Activated T-cell treated with anti-CD3 and anti-CD28 coated beads for 48 hours (primary cell): ENCODE measurements at places on chromosomes 2 and 18.

- DNase-seq = no peak
Observed at GRCh38 chr2:133407341-133407740, 160.9 kb downstream of the NCKAP5 start.

DNA sequence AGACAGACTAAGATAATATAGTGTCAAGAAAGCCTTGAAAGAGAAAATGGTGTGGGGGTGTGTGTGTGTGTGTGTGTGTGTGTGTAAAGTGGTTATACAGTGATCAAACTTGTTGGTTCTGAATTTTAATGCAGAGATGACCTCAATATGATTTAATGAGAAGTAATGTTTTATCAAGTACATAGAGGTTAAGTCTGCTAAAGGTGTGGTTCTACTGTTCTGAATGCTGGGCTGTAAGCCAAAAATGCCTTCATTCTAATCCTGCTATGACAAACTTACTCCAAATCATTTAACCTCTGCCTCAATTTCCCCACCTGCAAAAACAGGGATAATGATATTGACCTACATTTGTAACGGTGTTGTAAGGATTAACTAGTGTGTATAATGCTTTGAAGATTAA, 87.9 kb downstream of the WDPCP start:
- no peak for DNase-seq

DNA sequence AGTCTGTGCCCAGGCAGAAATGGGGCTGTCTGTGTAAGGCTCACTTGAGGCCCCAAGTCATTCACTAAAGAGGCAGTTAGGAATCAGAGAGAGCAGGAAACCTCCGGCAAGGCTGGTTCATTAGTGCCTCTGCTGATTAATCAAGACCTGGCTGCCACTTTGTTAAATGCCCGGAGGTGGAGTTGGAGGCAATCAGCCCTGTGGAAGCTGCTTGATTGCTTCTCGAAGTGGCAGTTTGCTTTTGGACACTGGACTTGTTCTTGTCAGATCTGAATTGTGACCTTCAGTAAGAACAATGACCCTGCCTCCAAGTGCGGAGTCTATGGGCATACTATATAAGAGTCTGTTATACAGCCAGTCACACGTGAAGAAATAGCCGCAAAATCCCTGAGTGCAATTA, 183.9 kb upstream of the LINC00305 start:
- no peak for DNase-seq

GRCh38 chr2:33337385-33337960, 139.0 kb upstream of the RASGRP3 start:
- DNase-seq = no peak

DNA sequence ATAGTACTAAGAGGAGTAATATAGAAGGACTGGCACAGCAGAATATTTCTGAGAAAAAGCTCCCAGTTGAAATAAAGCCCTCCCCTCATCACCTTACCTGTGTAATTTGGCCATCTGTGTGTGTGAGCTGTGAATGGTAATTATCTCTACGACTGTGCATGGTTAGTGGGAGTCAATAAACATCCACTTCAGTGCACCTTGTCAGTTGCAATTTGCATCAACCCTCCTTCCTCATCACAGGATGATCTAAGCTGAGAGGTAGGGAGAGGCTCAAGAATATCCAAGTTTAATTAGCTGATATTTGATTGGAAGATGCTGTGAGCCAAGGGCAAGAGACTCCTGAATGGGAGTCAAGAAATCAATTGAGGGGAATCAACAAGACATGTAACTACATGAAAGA, 694.9 kb upstream of the KLHL29 start:
- DNase-seq = no peak

DNA sequence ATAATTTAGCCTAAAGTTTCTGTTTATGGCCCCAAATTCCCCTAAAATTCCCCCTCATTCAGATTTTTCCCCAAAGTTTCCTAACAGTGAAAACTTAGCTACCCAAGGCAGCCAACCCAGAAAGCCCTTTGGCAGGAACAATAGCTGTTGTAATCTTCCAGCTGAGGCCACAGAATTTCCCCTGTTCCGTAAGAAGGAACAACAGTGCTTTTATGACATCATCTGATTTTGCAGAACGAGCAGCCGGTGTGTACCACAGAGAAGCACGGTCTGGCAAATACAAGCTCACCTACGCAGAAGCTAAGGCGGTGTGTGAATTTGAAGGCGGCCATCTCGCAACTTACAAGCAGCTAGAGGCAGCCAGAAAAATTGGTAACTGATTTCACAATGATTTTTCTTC, 6.3 kb downstream of the TNFAIP6 start:
- no peak for DNase-seq

GRCh38 chr18:36828157-36828629, 609 bp downstream of the TPGS2 start:
- DNase-seq = peak; percentile 5

- DNase-seq = no peak
Observed at GRCh38 chr2:160432633-160433032, 61.0 kb downstream of the RBMS1 start.

- DNase-seq = peak; percentile 49
Observed at GRCh38 chr18:2905854-2906703, 59.3 kb downstream of the EMILIN2 start.

GRCh38 chr2:238567996-238568395, 141.3 kb downstream of the ASB1 start:
- DNase-seq = no peak

- no peak for DNase-seq
Observed at GRCh38 chr2:63627866-63628265, 39.1 kb downstream of the MDH1 start.

DNA sequence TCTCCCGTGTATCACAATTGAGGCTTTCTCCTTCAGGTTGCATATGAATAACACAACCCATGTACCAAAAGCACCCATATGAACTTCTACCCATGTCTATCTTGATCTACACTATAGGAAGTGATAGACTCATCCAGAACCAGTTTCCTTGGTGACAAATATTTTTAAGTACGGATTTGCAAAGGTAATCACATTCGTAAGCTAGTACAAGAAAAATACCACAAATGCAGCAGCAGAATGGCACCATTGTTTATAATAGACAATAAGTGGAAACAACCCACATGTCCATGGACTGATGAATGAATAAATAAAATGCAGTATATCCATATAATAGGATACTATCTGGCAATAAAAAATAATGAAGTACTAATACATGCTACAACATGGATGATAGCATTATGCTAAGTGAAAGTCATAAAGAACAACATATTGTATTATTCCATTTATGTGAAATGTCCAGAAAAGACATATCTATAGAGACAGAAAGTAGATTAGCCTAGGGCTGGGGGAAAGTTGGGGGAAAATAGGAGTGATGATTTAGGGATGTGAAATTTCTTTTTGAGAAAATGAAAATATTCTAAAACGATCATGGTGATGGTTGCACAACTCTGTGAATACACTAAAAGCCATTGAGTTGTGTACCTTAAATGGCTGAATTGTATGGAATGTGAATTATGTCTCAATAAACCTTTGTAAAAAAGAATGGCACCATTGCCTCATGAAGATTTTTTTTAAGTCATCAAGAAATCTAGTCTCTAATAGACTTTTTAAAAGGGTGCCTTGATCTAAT, 3.4 kb upstream of the CCDC88A start:
- no peak for DNase-seq

DNA sequence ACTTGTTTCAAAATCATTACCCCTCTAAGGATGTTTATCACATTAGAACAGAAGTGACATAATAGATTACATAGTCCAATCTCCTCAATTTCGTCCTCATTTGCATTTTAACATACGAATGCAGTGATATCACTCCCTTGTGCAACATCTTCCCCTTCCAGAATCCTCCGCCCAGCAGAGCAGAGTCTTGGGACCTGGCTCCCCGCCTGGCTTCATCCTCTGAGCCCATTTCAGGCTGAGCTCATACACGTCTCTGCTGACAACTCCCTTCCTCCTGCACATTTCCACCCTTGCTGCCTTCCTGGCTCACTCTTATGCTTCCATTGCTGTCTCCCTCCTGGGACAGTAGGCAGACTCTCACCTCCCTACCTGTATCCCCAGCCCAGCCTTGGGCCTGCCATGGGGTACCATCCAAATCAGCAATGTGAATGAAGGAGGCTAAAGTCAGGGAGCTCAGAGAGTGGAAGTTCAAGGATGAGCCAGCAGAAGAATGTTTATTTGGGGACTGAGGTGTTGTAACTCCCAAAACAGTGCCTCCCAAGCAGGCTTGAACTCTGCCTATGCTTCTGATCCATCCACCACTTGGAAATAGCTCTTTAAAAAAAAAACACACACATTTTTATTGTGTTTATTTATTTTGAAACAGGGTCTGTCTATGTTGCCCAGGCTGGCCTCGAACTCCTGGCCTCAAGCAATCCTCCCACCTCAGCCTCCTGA, 165.2 kb downstream of the TMEM200C start:
- no peak for DNase-seq

GRCh38 chr2:35858216-35858615, 497.4 kb upstream of the CRIM1 start:
- no peak for DNase-seq

- no peak for DNase-seq
Observed at GRCh38 chr2:146363731-146364130, 1481.1 kb upstream of the ACVR2A start.

DNA sequence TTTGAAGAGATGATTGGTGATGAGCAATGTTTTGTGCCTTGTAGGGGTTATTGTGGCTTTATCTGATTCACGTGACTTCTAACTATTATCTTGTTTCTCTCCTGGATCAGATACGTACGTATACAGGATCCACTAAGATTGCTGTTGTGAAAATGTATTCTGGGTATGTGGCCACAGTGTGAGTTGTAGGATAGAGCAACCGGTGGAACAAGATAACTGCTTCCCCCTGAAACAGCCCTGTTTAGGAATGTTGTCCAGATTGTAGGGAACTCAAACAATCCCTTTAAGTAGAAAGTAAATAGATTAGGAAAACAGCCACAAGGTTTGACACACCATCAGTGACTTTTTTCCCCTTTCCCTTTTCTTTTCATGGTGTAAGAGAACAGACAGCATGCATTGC, 22.3 kb upstream of the MBOAT2 start:
- DNase-seq = no peak

DNA sequence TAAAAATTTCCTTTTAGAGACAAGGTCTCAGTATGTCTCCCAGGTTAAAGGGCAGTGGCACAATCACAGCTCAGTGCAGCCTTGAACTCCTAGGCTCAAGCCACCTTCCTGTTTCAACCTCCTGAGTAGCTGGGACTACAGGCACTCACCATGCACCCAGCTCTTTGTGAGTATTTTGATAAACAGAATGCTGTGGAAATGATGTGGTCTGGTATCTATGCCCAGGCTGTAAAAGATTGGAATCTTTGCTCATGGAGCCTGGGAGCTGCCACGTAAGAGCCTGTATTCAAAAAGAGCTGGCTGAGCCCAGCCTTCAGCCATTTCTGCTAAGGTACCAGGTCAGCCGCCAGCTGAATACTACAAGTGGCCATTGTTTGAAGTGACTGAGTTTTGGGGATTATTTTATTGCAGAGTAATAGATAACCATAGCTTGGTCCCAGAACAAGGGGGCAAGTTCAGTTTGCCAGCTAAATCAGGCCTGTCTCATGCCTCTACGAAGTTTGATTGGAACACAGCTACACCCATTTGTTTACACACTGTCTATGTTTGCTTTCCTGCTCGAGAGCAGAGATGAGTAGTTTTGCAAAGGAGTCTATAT, 21.3 kb upstream of the ARL5A start:
- no peak for DNase-seq

DNA sequence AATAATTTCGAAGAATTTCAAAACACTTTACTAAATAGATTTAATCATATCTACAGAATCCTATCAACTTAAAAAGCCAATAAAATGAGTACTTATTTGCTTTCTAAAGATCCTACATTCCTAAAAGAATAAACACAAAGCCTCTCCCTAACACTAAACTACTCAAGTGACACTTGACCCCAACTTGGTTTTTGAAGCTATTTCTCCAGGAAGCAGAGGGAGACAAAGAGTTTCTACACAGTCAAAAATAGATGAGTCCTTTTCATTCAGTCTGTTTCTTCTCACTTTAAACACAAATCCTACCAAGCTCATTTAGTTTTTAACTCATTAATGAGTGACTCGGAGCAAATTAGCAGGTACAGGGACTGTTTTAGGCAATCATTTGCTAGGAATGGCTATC, 2.1 kb downstream of the ATL2 start:
- DNase-seq = no peak
